ENCODE measurements at places on chromosomes 2 and 18. TPM values are rescaled to one million over a fixed set of nuclear protein-coding genes. Genes with fewer than 3 reads are reported as not detected.

DIPK1C gene
- not detected for polyA plus RNA-seq

PPM1B gene
- polyA plus RNA-seq: 49.1 TPM

GRB14 gene
- 18.5 TPM for polyA plus RNA-seq

DNA sequence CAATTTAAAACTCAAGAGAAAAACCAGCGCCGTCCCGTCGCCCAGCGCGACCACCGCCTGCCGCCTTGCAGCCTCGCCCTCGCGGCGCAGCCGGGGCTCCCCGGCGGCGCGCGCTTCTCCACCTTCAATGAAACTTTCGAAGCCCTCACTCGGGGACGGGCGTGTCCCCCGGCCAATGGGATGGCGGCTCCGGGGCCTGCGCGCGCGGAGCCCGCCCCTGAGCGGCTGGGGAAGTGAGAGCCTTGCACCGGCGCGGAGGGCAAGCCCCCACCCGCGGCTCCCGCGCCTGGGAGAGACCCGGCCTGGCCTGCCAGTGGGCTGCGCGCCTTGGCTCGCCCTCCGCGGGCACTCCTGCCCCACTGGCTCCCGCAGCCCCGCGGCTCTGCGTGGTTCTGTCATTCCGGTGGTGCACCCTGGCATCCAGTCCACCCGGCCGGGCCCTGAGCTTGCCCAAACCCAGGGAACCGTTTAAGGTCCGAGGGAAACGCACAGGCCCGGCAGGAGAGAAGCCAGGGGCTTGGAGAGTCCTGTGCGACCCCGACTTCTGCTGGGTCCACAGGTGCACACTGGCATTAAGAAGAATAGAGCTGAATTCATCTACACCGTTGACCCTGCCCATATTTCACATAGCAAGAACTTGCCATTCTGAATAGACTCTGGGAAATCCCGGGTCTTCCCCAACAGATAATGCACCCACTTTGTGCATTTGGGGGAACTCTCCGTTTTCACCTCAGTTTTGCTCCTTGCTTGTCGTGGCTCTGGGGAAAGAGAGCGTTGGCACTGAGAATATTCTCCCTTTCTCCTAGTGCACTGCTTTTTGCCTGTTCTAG is at the start of gene PIEZO2:
Gene PIEZO2 (minus strand): TSS at position 129 of the 830 bp plus-strand sequence. CDS start 981 bp downstream, outside the sequence.
- DNase-seq: peak; percentile 47

GRCh38 chr2:190695739-190696138 is 46.9 kb downstream of the NAB1 start:
- no peak for DNase-seq

DNA sequence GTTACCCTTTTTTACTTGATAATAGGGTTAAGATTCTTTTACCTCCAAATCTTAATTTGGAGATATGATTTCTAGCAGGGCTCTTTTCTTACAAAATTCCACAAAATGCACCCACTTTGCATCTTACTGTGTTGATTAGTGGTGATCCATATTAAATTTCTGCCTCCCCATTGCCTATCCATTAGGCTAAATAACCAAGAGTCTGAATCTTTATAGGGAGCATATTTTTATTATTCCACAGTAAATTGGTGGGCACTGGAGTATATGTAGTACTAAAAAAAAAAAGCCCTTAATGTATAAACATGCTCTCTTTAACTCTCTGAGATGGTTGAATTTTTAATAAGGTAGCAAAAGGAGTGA is 8.1 kb upstream of the TXNDC2 start:
- no peak for DNase-seq

DNA sequence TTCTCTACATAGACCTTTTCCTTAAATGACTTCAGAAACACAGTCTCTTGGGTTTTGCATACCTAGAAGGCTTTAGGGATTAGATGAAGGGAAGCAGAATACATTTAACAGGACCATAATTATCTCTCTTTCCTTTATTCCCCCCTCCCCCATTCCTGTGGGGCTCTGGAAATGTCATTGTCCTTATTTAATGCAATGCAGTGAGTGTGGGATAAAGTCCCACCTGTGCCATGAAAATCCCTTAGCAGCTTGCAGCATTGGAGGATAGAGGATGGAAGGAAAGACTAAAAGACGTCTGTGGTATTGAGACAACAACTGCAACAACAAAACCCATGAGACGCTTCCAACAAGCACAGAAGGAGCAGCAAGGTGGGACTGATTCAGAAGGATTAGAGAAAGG is 117.8 kb upstream of the DCC start:
- DNase-seq: no peak

DNA sequence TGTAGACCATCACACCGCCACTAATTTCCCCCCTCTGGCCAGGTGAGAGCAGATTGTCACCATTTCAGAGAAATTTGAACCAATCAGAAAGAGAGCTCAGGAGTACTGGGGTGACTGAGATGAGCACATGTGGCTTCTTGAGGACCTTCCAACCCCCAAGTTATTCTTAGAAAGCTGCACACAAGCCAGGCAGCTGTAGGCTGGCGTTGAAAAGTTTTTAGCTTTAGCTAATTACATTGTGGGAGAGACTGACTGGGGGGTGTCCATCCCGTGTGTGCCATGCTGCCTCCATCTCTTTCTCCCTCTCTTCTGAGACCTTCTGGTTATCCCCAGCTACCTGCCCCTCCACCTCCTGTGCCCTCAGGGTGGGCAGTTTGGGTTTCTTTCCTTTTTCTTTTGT is 154.0 kb downstream of the AGAP1 start:
- no peak for DNase-seq

DNA sequence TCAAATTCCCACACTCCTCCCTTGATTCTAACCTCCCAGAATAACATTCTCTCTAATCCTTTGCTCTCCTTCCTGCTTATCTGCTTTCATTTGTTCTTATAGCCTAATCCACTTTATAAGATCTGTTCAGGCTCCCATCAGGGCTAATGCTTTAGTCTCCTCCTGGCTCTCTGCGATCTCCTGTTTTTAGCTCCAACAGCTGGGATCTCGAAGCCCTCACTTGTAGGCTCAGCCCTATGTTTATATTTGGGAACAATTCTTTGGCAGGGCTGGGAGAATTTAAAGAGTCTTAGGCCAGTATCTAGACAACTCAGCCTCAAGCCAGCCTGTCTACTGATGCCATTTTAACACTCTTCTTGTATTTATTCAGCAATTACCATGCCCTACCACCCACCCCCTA is 27.2 kb upstream of the RAPH1 start:
- DNase-seq: no peak
